ENCODE measurements at places on chromosomes 2 and 18.

- DNase-seq: no peak
Measured at GRCh38 chr2:204027091-204027490, 90.5 kb downstream of the ICOS start.

GRCh38 chr2:190748966-190749365 lies 100.1 kb downstream of the NAB1 start:
- no peak for DNase-seq

- DNase-seq: no peak
Measured at GRCh38 chr2:128722489-128722888, 403.8 kb upstream of the HS6ST1 start.

DNA sequence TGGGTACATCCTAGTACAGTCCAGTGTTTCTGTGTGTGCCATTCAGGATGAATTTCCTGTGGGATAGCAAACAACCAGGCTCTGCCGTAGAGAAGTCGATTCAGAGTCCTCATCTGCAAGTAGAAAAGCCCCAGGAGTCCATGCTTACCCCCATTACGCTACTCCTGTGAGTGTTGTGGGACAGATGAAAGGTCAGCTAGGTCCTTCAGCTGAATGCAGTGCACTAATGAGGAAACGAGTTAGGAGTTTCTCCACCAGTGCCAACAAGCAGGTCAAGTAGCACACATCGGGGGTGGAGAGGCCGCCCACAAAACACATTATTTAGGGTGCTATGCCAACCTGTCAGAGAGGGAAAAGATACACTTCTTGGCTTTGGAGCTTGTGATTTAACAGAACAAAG lies 2.5 kb upstream of the GPR39 start:
- no peak for DNase-seq

GRCh38 chr18:23725827-23726661 lies 36.8 kb downstream of the LAMA3 start:
- no peak for DNase-seq

- no peak for DNase-seq
Measured at GRCh38 chr2:79437433-79438267, 75.2 kb upstream of the CTNNA2 start.

- no peak for DNase-seq
Measured at GRCh38 chr2:37417321-37417720, 72.9 kb downstream of the QPCT start.

GRCh38 chr2:50607721-50608120 lies 424.2 kb downstream of the NRXN1 start:
- DNase-seq: no peak

DNA sequence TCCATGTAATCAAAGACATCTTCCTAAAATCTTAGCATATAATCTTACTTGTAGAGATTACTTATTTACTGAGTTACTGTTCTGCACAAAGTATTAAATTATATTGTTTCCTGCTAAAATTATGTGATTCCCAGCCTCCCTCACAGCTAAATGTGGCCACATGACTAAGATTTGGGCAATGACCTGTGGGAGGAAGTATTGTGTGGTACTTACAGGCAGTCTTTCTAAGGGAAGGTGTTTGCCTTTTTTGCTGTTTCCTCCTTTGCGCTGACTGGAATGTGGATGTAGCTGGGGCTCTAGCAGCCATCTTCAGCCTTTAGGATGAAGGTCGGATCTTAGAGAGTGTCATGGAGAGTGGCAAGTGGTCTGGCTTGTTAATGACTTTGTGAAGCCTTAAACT lies 146.3 kb upstream of the APCDD1 start:
- DNase-seq: no peak

DNA sequence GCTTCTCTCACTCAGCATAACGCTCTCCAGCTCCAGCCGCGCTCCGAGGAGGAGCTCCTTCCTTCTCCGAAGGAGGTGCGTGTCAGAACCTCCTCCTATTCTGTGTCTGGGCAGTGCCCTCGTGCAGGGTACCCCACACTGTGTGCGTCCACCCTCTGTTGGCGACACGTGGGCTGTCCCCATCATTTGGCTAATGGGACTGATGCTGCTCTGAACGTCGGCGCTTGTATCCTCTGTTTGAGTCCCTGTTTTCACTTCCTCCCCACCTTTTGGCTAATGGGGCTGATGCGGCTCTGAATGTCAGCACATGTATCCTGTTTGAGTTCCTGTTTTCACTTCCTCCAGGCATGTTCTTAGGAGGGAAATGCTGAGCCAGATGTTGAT lies 22.2 kb downstream of the KCNG2 start:
- DNase-seq: no peak

GRCh38 chr18:2400701-2401196 lies 170.6 kb downstream of the METTL4 start:
- no peak for DNase-seq

DNA sequence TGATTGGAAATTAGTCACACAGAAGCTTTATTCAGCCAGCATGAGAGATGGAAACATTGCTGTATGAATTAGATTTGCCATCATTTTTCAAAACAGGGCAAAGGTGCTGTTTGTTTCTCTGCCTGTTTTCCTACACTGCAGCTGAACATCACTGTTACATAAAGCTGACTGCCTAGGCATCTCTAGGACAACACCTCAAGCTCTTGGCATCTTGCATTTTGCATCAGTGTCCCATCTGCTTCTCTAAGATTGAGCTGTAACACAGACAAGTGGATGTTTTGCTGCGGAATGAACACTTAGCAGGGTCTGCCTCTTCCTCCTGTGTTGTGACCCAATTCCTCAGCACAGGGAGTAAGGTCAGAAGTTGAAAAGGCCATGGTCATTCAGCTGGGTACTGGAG lies 4.9 kb downstream of the CCT7 start:
- no peak for DNase-seq

- DNase-seq: no peak
Measured at GRCh38 chr2:147520817-147521216, 324.0 kb upstream of the ACVR2A start.

- DNase-seq: no peak
Measured at GRCh38 chr2:224111576-224111975, 72.5 kb upstream of the SERPINE2 start.

GRCh38 chr2:134927195-134927594 lies 8.6 kb downstream of the CCNT2 start:
- no peak for DNase-seq

GRCh38 chr2:85418132-85419008 lies at the start of gene SH2D6:
TSS of gene SH2D6 (plus strand) at chr2:85418714. CDS start at chr2:85429466, 10,752 bp downstream.
- DNase-seq: peak; percentile 67

GRCh38 chr2:149573760-149574159 lies 13.8 kb downstream of the MMADHC start:
- DNase-seq: no peak

DNA sequence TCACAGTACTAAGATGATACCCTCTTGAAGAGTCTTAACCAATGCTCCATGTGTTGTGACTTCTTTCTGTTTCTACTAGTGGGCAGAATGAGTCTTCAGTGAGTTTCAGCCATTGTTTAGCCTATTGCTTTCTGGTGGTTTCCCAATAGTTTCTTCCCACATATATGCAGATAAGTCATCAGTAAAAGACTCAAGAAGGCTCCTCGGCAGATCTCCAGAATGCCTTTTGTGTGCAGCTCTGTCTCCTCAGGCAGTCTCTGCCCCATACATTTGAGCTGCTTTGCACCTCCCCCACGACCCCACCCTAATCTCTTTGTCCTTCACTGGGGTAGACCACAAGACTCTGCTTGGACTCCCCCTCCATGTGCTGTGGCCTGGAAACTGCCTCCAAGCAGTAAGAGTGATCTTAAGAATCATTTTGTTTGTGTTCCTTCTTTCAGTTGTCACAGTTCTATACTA lies 71.6 kb upstream of the CHRNA1 start:
- peak; percentile 0 for DNase-seq

DNA sequence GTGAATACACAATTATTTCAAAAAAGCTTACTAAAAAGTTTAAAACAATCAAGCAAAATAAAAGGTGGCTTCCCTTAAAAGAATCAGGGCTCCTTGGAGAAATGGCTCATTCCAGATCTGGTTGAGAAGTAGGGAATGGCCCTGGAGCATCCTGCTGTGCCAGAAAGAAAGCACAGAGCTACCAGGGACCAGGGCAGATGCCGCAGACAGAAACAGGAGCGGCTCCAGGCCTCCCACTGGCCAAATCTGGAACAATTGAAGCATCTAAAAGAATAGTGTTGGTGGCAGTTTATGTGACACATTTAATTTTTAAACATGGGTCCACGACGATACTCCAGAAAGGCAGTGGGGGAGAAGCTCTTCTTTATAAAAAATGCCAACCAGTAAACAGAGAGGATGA lies 75.5 kb downstream of the GBX2 start:
- no peak for DNase-seq

- DNase-seq: no peak
Measured at GRCh38 chr2:70418514-70418913, 116.6 kb upstream of the FAM136A start.

DNA sequence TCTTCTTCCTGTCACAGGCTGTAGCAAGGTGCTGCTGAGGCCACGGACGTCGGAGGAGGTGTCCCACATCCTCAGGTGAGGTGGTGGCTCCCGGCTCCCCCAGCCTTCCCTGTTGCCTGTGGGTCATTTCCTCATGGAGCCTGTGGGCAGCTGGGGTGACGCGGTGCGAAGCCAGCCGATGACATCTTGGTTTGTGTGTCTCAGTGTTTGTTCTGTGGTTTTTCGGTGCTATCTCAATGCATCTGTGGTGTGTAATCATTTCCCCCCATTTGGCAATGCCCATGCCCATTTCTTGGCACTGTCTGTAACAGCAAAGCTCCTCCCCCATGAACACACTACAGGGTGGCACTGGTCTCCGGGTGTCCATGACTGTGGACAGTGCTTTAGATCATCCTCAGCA lies 6.6 kb downstream of the D2HGDH start:
- no peak for DNase-seq

- no peak for DNase-seq
Measured at GRCh38 chr2:193985272-193985671, 1671.8 kb upstream of the SLC39A10 start.

DNA sequence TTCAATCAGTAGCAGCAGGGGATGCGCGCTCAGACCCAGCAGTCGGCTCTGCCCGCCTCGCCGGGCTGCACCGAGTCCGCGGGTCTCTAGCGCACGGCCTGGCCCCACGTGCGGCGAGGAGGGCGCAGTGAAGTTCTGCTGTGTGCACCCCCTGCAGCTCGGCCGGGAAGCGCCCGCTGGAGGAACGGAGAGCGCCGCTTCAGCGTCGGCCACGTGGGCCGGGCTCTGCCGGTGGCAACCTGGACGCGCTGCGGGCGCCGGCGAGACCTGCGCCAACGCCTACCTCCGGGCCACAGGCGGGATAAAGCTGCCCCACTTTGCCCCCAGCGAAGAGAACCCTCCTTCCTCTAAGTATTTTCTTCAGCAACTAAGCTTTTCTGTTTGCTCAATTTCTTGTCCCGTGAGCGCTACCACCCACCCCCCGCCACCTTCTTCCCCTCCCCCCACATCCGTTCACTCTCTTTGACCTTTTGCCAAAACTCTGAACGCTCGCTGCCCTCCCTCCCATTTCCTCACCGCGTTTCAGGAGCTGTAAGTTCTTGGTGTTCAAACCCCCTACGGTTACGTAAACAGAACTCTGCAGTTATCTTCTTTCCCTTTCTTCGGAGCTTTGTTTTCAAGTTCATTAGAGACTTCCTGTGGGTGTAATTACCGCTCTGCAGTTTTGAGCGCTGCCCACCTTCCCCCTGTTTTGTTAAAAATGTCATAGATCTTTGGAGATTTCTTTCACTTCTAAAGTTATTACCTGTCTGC lies 42.6 kb upstream of the EDAR start:
- DNase-seq: peak; percentile 18

GRCh38 chr2:237877576-237878307 lies 18.3 kb downstream of the RAMP1 start:
- no peak for DNase-seq

- no peak for DNase-seq
Measured at GRCh38 chr2:239343946-239344856, 56.6 kb downstream of the HDAC4 start.

GRCh38 chr2:150424406-150424805 lies 63.1 kb downstream of the RND3 start:
- no peak for DNase-seq

- no peak for DNase-seq
Measured at GRCh38 chr2:30334762-30335363, 103.5 kb downstream of the LBH start.

DNA sequence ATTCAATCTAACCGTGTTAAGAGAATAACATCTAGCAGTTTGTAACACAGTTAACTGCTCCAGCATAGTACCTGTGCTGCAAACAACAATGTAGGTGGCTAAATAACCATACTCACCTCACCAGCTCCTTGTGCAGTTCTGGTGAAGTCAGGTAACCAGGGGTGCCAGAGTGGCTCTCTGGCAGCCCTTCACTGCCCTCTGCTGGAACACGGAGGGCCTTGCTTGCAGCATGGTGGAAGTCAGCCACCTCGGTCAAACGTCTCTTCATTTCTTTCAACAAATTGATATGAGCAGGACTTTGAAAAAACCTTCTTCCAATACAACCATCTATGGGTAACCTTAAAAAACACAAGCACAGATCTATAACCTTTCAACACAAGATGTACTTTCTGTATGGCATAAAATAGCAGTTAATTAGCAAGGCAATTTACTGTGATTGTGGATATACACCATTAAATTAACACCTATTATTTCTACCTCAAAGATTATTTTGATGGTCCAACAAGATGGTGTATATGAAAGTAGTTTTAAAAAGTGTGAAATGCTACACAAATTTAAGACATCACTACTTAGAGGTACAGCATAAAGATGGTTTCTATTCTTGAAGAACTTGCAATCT lies 56.6 kb downstream of the EPG5 start:
- DNase-seq: peak; percentile 29

DNA sequence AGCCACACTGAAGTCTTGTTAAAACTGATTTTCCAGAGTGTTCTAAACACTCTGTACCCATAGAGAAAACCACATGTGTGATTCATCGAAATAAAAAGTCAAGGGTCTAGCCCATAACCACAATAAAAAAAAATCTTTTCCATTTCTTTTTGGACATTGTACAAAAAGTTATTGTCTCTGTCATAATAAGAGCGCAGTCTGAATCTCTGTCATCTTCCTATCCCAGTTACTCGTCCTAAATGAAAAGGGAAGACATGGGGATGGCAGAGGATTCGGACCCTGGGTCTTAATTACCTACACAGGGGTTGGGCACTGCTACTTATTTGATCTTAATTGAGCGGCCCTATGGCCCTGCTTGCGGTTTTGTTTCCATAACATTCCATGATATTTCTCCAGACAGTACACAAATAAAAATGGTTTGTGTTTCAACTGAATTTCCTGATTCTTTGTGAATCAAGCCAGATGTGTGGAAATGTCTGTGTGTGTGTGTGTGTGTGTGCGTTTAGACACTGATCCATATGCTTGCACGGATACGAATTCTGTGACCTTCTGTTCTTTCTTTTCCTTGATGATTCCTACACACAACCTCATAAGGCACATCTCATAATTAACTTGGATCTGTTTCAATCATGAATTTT lies 133.4 kb upstream of the SPATS2L start:
- DNase-seq: no peak

DNA sequence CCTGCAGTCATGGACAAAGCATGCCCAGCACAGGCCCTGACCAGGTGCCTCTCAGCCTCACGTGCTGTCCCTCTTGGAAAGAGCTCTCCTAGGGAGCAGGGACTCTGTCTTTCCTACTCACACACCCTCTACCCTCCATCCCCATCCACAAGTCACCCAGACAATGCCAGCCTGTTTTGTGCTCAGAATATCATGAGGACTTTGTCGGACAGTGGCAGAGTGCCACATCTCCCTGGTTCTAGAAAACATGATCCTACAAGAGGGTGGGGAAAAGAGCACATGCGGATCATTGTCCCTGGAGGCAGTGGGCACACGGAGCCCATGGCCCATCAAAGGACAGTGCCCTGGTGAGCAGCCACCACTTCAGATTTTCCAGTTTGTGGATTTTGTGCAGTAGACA lies 3.7 kb upstream of the MAL start:
- no peak for DNase-seq

- no peak for DNase-seq
Measured at GRCh38 chr18:35564795-35565453, 16.6 kb upstream of the GALNT1 start.

GRCh38 chr2:58376592-58376991 lies 135.5 kb upstream of the FANCL start:
- DNase-seq: no peak
